ENCODE measurements at places on chromosomes 11 and 22.

- no peak for DNase-seq
Measured at GRCh38 chr11:64877390-64878222, 815 bp downstream of the EHD1 start.

GRCh38 chr11:8693555-8693954 is 11.0 kb downstream of the RPL27A start:
- DNase-seq, result no peak

DNA sequence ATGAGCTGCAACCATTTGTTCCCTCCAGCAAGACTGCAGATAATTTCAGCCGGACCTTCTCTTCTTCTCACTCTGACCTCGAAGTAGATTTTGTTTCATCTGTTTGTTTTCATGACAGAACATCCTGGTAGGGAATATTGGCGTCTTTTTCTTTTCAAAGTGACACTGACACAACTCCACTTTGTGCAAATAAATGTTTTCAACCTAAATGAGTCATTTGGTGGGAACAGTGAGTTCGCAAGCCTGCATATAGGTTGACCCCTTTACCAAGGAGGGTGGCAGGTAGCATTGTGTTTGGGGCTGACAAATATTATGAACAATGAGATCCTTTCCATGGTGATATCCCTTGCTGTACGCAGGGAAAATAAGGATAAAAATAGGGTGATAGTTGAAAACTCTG is 55.0 kb downstream of the LARGE1 start:
- no peak for DNase-seq

- DNase-seq, result no peak
Measured at GRCh38 chr22:37267661-37268413, 14.5 kb upstream of the CYTH4 start.

- no peak for DNase-seq
Measured at GRCh38 chr22:45890351-45890635, 86.7 kb downstream of the WNT7B start.

DNA sequence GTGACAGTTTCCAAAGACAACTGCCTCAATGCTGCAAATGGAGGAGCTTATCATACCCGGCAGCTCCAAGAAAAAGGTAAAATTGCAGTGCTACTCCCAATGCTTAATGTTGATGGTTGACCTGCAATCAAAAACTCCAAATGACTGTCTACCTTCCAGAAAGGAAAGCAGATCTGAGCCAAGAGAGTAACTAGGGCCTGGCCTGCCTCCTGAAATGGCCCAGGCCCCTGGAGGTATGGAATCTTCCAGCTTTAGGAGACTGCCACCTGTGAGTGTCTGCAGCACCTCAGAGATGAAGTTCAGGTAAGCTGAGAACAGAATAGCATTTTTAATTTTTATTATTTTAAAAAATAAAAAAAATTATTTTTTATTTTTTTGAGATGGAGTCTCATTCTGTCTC is 23.7 kb downstream of the EXPH5 start:
- no peak for DNase-seq

DNA sequence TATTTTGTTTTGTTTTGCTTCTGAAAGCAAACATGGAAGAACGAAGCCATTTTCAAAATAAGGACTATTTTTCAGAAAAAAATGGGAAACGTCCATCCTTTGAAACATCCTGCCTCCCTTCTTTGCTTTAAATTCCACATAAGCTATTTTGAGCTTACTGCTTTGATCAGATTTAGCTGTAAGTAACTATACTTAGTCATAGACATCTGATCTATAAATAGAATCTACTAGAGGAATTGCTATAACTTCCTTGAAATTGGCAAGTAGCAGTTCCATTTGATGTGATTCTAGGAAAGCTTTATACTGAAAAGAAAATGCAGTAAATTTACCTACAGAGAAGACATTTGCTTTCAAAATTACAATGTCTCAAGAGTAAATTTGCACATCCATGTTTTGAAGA is 305.8 kb downstream of the TTC28 start:
- DNase-seq, result no peak

DNA sequence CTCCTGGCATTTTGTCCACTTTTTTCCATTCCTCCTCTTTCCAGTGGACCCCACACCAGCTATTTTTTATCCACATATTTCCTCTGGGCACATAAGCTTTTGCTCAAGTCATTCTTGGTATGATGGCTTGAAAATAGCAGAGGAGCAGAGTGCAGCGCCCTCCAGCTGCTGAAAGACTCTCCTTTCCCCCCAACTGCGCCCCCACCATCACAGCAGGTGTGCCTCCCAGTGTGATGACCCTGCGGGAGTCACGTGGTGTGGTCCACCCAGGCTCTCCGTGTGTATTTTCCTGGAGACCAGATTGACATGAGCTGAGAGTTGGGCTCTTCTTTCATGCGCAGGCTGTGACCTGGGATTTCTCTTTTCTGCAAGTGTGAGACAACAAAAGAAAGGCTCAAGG is 1241.6 kb downstream of the TBC1D22A start:
- DNase-seq, result no peak

DNA sequence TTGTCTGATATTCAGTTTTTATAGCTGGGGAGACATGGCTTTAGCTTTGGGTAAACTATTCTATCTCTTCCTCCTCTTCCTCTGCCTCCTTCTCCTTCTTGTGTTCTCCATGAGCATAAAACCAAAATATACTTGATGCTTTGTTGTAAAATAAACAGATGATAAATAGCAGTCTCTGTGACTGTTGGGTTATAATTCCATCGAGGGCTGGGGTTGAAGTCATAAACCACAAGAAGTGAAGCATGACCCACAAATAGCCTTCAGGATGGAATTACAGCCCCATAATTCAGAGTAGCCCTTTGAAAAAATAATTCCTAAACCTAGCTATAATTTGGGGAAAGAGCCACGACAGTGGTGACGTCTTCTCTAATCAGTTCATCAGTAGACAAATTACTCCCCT is 177.7 kb downstream of the SNX19 start:
- DNase-seq, result no peak

GRCh38 chr22:19691721-19692341 is 22.5 kb upstream of the SEPTIN5 start:
- DNase-seq, result no peak

- DNase-seq, result no peak
Measured at GRCh38 chr11:113818426-113818825, 38.8 kb downstream of the CLDN25 start.
